Activated CD8-positive, alpha-beta memory T cell treated with anti-CD3 and anti-CD28 coated beads for 4 hours (primary cell): ENCODE measurements at places on chromosomes 7 and 10.

DNA sequence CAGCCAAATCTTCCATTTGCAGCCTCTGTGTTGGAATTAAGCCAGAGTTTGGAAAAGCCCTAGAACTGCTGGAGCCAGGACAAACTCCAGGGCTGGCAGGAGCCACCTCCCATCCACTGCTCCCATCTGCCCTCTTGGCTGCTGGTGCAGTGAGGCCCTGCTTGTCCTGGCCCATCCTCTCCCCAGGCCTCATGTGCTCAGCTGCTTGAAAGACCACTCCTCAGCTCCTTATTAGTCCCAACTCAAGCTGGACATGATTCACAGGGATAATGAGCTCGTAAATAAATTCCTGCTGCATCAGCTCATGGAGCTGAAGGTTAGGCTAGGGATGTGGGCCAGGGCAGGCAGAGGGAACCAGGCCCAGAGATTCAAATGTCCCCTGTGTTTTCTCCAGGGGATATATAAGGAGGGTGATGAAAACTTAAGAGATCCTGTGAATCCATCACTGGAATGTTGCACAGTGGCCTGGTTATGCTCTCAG lies 282.8 kb downstream of the RPS24 start:
- no peak for DNase-seq

- DNase-seq = no peak
Measured at GRCh38 chr7:45902820-45903219, 14.5 kb downstream of the IGFBP1 start.

- DNase-seq = no peak
Measured at GRCh38 chr10:124004663-124005004, 88.8 kb downstream of the CHST15 start.

GRCh38 chr7:95238252-95238943 lies 85.9 kb downstream of the PON1 start:
- DNase-seq = no peak

DNA sequence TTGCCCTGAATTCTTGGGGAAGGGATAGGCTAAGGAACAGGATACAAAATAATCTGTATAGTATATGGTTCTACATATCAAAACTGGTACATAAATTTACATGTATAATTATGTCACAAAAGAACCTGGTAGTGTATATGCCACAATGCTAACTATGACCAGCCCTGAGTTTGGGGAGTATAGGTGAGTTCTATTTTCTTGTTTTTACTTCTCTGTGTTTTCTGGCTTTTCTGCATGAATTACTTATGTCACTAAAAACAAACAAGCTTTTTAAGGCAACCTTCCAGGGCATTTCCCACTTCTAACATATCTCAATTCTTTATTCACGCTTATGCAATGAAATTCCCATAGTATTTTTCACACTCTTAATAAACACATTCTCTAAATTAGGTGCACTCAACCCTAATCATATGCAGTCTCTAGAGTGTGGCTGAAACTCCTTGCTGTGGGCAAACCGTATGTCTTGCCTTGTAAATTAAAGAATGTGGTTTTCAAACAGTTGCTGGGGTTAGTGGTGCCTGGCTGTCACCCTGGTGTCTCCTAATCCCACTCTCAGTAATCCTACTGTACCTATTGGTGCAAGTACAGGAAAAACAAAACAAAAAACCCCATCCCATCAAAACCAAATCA lies 14.0 kb upstream of the INSIG1 start:
- DNase-seq = no peak

DNA sequence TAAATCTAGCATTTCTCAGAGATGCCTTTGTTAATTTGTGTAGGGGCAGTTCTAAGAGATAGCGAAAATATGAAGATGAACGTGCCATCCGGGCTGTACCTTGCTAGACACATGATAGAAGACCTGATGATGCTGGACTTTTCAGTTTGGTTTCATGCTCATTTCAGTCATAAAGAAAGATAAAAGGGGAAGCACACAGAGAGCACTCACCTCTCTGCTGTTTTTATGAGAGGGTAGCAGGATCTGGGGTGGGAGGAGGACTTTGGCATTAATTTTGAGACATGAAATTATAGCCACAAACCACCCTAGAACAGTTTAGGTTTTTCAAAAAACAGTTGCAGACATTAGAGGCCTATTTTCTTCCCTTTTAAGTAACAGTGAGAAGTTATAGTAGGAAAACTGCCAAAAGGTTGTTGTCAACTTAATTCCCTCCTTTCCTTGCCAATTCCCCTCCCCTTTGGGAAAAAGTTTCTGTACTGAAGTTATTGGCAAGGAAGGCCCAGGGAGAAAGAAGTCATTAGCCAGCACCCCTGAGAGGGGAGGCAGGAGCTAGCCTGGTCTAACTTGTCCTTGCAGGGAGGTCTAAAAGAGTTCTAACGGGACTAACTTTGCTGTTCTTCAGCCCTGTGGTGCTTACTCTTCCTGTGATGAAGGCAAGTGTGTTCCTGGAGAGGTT lies 2.6 kb downstream of the ST7 start:
- DNase-seq = no peak

DNA sequence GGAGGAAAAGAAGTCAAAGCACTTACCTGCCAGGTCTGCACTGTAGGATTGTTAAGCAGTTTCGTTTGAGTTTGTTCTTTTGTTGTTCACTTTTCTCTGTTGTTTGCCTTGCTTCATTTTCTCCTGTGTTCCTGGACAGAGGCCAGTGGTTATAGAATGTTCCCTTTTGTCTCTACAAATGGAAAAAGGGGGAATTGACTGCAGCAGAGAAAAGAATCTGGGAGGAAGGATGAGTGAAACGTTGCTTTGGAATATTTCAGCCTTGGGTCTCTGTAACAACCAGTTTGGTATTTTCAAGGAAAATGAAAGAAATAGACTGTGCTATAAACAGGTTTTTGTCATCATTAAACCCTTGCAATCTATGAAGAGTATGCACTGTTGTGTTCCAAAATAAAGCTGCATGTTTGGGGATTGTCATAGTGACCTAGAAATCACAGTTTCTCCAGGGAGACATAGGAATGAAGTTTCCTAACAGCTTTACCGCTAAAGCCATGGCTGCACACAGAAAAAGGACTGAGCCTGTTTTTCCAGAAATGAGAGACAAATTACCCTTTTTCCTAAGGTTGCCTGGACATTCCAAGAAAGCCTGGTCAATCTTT lies 60.8 kb upstream of the HABP2 start:
- DNase-seq = no peak

- no peak for DNase-seq
Measured at GRCh38 chr7:24924375-24924774, 55.6 kb downstream of the OSBPL3 start.

- no peak for DNase-seq
Measured at GRCh38 chr10:73480158-73480557, 15.7 kb downstream of the PPP3CB start.

DNA sequence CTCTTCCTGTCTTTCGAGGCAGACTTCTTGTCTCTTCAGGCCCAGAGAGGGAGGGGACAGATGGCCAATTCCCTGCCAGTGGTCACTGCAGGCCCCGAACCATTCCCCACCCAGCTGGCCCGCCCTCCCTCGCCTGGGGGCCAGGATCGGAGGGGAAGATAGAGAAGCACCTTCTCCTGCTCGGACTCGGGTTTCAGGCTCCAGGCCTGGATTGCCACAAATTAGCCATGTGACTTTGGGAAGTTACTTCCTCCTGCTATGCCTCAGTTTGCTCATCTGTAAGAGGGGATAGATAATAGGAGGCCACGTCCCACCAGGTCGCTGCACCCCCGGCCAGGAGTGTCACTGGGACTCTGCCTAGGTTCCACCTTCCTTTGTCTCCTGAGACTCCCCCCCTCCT lies 24.8 kb upstream of the PPP2R2D start:
- DNase-seq = no peak

- no peak for DNase-seq
Measured at GRCh38 chr10:110636932-110637557, 7.1 kb upstream of the RBM20 start.
